ENCODE measurements at places on chromosomes 13 and 19.

DNA sequence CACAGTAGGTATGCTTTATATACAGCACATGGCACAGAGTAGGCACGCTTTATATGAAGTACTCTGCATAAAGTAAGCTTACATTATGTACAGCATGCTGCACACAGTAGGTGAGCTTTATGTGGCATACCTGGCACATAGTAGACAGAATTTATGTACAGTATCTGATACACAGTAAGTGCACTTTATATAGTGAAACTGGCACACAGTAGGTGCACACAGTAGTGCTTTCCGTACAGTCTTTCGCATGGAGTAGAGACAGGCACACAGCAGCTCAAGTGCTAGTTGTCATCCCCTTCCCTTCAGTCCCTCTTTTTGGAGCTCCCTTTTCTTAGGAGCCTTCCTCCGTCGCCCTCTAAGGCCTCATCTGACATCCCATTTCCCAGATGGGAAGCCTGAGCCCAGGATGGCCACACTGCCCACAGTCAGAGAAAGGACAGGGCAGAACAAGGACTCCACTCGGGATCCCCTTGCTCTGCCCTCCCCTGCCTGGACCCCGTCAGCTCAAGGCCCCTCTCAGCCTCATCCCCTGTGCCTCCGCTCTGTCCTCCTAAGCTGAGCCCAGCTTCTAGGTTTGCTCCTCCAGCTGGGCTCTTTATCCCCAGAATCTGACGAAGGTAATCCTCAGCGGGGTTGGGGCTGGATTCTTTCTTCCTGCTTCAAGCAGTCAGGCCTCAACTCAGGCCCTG is 852 bp upstream of the CYP4F12 start:
- DNase-seq, result no peak

- DNase-seq, result no peak
These were observed 284.1 kb upstream of the ZNF507 start for GRCh38 chr19:32061315-32061714.

DNA sequence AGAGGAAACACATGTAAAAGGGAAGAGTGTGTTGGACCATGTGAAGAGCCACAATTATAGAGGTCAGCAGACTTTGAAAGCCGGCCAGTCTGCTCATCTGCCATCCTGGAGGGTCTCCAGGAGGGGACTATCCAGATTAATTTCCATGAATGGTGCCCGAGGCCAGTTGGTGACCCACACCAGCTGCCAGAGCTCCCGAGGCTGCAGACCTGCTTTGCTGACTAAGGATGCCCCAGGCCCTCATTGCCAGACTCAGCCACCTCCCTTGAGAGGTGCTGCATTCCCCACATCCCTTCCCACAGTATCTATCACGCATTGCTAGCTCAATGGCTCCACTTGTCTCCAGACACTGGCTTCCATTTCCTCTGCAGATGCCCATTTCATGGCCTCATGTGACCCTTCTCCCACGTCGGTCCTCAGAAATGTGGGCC is 110.3 kb downstream of the NALCN start:
- DNase-seq, result peak; percentile 19

- DNase-seq, result no peak
These were observed 615.0 kb downstream of the FGF9 start for GRCh38 chr13:22285867-22286266.

DNA sequence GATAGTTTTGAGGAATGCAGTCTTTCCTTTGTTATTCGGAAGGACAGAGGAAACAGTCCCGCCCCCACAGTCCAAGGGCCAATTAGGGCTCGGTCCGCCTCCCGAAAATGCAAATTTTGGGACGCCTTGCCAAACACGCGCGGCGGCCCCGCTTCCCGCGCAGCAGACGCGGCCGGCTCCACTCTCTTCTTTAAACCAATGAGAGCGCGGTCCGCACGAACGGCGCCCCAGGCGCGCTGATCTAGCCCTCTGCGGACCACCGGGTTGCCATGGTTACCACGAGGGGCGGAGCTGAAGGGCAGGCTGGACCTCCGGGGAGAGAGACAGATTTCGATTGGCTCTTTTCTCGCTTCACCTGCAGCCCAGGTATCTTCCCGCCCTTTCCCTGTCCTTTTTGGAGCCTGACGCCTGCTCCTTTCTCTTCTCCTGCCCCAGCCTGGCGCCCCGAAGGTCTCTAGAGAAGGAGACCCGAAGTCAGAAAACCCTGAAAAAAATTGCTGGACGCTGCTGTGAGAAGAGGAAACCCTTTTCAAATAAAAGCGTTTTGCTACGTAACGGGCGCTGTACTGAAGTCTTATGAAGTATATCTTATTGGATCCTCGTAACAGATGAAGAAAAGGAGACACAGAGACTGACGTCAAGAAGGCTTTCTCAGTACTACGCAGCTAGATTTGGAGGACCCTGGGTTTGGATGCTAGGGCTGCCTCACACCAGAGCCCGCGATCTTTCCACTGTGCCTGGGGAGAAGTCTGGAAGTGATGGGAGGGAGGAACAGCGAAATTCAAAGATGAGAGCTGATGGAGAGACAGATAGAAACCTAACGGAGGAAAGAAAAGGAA is 2.0 kb downstream of the PTH2 start:
- DNase-seq, result peak; percentile 74

Measured in EH (cell line).